ENCODE measurements at places on chromosomes 1 and 21. TPM values are rescaled to one million over a fixed set of nuclear protein-coding genes. Genes with fewer than 3 reads are reported as not detected.

C1orf87 gene
- not detected for total RNA-seq

OXCT2 gene
- not detected for total RNA-seq

- DNase-seq, result peak; percentile 70
Measured at GRCh38 chr1:25549273-25550154, 6.1 kb downstream of the LDLRAP1 start.

DNA sequence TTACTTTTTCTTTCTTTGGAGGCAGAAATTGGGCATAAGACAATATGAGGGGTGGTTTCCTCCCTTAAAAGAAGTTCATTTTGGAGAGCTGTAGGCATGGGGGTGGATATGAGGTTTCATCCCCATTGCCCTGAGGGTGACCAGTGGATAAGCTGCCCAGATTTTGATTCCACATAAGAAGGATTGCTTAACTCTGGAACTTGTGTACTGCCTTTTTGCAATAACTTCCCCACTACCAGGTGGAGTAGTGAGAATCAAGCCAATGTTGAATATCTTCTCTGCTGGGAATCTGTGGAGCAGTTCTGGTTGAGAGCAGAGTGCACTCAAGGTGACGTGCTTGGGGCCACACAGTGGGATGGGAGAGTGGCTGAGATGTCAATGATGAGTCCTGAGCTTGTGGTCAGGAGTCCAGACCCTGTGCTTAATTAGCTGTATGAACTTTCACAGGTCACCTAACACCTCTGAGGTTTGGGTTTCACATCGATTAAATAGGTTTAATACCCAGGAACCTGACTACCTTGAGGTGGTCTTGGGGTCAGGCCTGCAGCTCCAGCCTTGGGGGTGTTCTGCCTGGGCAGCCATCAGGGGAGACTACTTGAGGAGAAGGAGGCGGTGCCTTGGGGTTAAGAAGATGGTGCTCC is 152.9 kb downstream of the FCRL5 start:
- no peak for DNase-seq

ADGRL4 gene
- not detected for total RNA-seq

GRCh38 chr21:43842742-43843141 is 22.3 kb upstream of the AGPAT3 start:
- DNase-seq, result no peak

- DNase-seq, result no peak
Measured at GRCh38 chr1:198491596-198491995, 48.9 kb downstream of the ATP6V1G3 start.

DNA sequence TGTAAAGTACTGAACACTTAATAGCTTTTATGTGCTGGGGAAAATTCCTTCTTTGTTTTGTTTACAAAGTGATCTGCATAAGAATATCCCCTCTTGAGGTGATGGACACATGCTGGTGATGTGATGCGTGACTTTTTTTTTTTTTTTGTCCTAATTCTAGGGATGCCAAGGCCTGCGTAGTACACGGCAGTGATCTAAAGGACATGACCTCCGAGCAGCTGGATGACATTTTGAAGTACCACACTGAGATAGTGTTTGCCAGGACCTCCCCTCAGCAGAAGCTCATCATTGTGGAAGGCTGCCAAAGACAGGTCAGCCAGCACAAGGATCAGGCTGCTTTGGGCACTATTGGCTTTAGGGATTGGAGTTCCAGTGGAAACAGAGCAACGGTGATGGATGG is 24.7 kb downstream of the ATP1A1 start:
- DNase-seq, result no peak

DNA sequence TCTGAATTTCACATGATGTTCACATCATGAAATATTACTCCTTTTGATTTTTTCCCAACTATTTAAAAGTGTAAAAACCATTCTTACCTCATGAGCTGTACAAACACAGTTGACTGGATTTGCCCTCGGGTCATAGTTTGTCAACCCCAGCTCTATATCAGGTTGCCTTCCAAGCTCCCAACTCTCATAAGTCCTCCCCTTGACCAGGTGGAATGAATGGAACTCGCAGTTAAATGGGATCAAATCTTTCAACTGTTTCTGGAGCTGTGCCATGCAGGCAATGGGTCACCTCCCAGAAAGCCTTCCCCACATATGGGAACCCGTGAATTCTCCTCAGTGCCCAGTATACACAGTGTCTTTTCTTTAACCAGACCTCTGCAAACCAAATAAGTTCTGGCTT is 169.8 kb upstream of the FOXD3 start:
- no peak for DNase-seq

- DNase-seq, result no peak
Measured at GRCh38 chr1:214506972-214507431, 44.4 kb downstream of the PTPN14 start.
